ENCODE measurements at places on chromosomes 4 and X.

GRCh38 chr4:107008115-107008514, 28.0 kb downstream of the DKK2 start:
- H3K4me1 ChIP-seq: no peaks in the 10 kb centered on the region
- H3K27ac ChIP-seq: no peak overlapping the region
- H3K4me3 ChIP-seq: no peak overlapping the region
- H3K36me3 ChIP-seq: no peaks in the 10 kb centered on the region
- DNase-seq: no peak

GRCh38 chr4:93513851-93514250, 314.7 kb upstream of the ATOH1 start:
- no peaks in the 10 kb centered on the region for H3K27me3 ChIP-seq
- no peak overlapping the region for H3K4me3 ChIP-seq
- H3K27ac ChIP-seq: no peak overlapping the region
- H3K36me3 ChIP-seq: no peaks in the 10 kb centered on the region
- H3K4me1 ChIP-seq: no peaks in the 10 kb centered on the region

DNA sequence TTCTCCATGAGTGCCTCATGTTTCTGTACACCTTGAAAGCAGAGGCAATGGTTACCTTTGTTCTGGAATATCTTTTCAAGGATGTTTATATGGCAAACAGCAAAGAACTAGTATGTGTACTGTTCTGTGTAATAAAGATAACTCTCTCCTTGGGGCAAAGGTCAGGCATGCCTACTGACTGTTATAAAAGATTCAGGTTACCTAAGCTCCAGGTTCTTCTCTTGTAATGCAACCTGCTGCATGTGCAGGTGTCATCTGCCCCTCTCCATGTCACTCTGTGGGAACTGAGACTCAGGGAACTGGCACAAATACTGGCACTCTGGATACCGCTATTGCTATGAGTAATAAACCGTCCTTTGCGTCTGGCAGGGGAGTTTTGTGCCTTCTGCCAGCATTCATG, 5.4 kb upstream of the TRPC3 start:
- no peak overlapping the region for H3K4me3 ChIP-seq
- no peak for DNase-seq
- H3K4me1 ChIP-seq: no peaks in the 10 kb centered on the region
- H3K27me3 ChIP-seq: peaks cover 9% of the 10 kb centered on the region
- no peak overlapping the region for H3K27ac ChIP-seq

DNA sequence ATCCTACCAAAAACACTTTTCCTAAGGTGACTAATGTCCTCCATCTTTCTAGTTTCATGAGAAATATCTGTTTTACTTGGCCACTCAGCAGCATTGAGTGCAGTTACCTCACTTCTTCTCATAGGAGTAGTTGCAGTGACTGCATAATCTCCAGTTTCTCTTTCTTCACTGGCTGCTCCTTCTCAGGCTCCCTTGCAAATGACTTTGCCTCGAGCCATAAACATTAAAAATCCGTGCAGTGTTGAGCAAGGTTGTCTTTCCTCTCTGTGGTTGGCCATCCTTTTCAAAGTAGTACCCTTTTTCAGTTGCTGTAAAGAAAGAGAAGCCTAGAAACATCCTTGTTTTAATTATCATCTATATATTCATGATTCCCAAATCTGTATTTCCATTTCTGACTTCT, 10.2 kb upstream of the PRKG2 start:
- DNase-seq: no peak
- no peak overlapping the region for H3K27ac ChIP-seq
- H3K36me3 ChIP-seq: no peaks in the 10 kb centered on the region
- no peaks in the 10 kb centered on the region for H3K27me3 ChIP-seq
- H3K4me1 ChIP-seq: no peaks in the 10 kb centered on the region

GRCh38 chrX:101550751-101551379, 518 bp downstream of the ARMCX1 start:
- H3K4me1 ChIP-seq: peaks cover 13% of the 10 kb centered on the region
- H3K27me3 ChIP-seq: peaks cover 4% of the 10 kb centered on the region
- peak overlapping the region; percentile 65 for H3K4me3 ChIP-seq
- H3K27ac ChIP-seq: peak overlapping the region; percentile 91
- peaks cover 8% of the 10 kb centered on the region for H3K36me3 ChIP-seq

DNA sequence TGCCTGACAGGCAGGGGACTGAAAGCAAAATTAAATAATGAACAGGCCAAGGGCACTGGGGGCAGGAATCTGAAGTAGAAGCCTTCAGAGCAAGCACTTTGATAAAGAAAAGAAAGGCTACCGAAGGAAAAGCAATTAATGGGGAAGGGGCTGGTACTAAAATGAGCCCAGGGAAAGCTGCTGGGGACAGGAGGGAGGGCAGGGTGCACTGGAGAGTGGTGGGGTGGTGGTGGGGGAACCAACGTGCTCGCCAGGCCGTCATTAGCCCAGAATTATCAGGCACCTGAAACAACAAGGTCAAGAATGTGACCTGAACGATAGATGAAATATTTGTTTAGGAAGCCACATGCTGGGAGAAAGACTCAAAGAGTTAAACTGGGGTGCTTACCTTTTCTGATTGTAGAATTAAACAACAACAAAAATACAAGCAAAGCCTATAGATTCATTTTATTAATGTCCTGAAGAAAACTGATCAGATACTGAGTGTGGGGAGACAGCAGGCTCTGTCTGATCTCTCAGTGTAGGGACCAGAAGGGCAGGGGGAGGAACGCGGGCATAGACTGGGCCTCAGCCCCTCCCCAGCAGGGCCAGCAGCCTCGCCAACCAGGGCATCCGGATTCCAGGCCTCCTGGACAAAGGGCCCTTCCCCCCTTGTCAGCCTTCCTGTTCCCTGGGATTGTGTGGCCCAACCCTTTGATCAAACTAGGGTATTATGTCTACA, 239.7 kb upstream of the KLF3 start:
- no peaks in the 10 kb centered on the region for H3K27me3 ChIP-seq
- no peaks in the 10 kb centered on the region for H3K36me3 ChIP-seq
- H3K4me3 ChIP-seq: no peak overlapping the region
- peaks cover 2% of the 10 kb centered on the region for H3K4me1 ChIP-seq

GRCh38 chr4:33543941-33544450, 2700.3 kb downstream of the ARAP2 start:
- H3K4me1 ChIP-seq: no peaks in the 10 kb centered on the region
- no peak overlapping the region for H3K4me3 ChIP-seq
- H3K27me3 ChIP-seq: no peaks in the 10 kb centered on the region
- no peaks in the 10 kb centered on the region for H3K36me3 ChIP-seq
- no peak for DNase-seq

All from spinal cord (tissue), 10 donors.